Stimulated activated CD8-positive, alpha-beta memory T cell treated with anti-CD3 and anti-CD28 coated beads, Interleukin-15, amount 100 ng/mL, for 1 hour (primary cell): ENCODE measurements at places on chromosomes 5 and 9.

DNA sequence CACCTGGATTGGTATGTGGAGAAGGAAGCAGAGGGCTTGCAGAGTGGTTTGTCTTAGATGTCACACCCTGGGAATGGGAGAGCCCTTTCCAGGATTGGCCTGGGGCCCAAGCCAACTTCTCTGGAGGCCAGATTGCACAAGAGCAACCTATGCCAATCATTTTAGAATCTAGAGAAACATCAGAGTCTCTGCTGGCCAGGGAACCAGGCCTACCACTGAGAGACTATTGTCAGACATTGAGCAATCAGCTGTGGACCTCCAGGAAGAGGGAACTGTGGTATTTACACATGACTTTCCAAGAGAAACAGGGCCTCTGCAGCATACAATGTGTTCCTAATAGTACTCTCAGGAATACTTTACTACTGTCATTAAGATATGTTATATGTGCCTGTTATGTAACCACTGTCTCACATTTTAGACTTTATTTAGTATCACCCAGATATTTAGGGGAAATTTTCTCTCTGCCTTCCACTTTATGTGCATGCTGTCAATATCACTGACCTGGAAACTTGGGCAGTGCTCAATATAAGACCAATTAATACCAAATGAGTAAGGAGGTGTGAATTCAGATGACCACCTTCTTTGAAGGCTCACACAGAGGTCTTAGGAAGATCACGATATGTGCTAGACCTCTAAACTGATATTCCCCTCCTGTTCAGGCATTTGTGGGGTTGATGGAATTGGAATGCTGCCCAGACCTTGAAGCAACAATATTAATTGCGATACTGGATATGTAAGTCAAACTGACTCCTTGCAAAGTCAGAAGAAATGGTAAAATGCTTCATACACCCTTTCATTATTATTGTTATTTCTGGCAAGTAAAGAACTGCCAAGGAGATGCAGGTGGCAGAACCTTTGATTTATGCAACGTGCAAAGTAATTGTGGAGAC, 20.5 kb upstream of the CCL28 start:
- no peak for DNase-seq

DNA sequence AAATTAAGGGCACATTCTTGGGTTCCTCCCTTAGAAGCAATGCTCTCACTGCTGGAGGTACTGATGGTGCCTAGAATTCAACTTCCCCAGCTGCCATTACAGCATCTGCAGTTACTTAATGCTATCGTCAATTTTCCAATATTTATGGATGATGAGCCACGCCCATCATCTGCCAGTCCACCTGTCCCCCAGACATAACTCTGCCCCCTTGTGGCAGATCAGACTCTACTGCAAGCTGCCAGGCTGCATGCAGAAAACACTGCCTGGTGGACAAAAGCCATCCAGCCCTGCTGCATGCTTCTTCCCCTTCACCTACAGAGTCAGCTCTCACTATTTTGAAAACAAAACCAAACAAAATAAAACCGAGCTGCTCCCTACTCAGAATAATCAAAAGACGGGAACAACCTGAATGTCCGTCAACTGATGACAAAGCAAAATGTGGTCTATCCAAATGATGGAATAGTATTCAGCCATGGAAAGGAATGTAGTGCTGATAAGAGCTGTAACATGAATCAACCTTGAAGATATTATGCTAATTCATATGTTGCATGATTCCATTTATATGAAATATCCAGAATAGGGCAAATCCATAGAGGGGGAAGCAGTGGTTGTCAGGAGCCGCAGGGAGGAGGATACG, 66.4 kb downstream of the RETREG1 start:
- DNase-seq: no peak

DNA sequence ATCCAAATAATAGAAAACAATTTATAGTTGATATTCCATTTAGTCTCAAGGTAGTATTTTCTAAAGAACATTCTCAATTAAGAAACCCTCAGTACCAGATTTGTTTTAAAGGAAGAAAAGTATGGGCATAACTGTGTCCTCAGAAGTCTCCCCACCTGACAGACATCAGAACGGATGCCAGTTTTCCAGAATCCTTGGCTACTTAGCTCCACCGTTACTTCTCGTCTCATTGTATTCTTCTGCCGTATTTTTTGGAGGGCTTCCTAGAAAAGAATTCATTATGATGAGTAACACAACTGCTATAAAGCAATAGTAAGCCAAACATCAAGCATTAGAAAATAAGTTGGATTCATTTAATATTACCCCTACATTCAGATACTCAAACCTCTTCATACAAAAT, 67.8 kb downstream of the DROSHA start:
- no peak for DNase-seq

GRCh38 chr5:31193591-31194467, at the start of gene CDH6:
Gene CDH6, plus strand, starts transcription at chr5:31193686. Its CDS starts 73,788 bp downstream, at chr5:31267474.
- no peak for DNase-seq

- no peak for DNase-seq
These were observed 470.7 kb downstream of the CDK5RAP2 start for GRCh38 chr9:120109242-120109641.

DNA sequence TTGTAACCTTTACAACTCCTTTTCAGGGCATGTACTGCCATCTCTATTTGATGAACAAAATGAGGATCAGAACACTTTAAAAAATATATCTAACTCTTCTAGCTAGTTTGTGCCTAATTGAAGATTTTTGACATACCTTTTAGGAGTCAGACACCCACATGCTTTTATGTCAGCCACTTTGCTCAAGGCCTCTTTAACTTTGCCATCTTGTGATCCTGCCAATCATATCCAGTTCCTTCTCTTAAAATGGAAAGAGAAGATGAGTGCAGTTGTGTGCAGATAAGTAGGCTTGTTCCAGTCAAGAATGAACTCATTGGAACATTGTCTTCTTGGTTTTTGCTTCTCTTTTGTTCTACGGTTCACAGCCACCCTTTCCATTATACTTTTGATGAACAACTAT, 425.6 kb upstream of the TNC start:
- DNase-seq: no peak

DNA sequence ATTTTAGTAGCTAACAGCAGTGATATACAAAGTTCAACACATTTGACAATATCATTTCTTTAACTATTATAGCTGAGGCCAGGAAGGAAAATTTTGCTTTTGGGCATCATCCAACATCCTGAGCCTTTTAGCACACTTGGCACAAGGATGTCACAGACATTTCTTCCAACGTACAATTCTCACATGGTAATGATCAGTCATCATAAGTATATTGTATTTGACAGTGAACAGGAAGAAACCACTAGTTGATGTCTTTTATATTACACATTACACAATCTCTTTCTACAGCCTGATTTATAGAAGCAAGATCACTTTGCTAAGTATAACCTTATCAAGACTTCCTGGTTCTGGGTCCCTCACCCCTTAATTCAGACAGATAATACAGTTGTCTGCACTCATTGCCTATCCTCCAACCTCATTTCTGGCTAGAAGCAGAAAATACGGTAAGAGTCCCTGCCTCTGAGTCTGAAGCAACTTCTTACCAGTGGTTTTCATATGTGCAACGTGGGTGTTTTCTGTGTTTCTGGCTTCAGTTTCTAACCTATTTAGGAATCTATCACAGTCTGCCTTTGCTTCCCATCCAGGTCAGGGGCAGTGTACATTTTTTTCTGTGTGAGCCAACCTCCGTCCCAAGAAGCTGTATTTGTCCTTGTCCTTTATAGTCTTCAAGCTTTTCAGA, 167.8 kb downstream of the PAM start:
- no peak for DNase-seq

DNA sequence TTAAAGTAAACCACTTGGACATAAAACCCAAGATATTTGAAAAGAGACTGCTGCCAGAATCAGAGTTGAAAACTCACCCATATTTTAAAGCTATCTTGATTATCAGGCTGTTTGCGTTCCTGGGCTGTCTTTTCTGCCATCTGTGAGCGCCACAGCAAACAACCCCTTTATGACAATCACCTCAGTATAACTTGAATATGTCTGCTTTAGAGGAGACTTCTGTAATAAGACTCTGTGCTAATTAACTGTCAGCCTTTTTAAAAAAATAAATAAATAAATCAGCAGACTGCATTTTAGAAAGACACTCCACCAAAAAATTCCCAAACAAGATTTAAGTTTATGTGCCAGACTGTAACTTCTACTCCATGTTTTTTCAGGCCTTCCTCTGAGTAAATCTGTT, 375.7 kb upstream of the CCNH start:
- no peak for DNase-seq
